ENCODE measurements at places on chromosomes 3 and 15. TPM values are rescaled to one million over a fixed set of nuclear protein-coding genes. Genes with fewer than 3 reads are reported as not detected.

SMAD6 gene
- total RNA-seq, result 7.7 TPM

OR5K4 gene
- total RNA-seq, result not detected

CD200 gene
- total RNA-seq, result not detected

SH3GL3 gene
- 0.20 TPM for total RNA-seq

TRIM42 gene
- not detected for total RNA-seq

RNU5B-1 gene
- not detected for total RNA-seq

GRAMD2A gene
- total RNA-seq, result under 0.01 TPM

CCR3 gene
- not detected for total RNA-seq

SOX14 gene
- not detected for total RNA-seq

FANCD2OS gene
- total RNA-seq, result not detected

ANKUB1 gene
- not detected for total RNA-seq

PLSCR5 gene
- not detected for total RNA-seq

SHC4 gene
- 0.39 TPM for total RNA-seq

ST3GAL6 gene
- total RNA-seq, result 0.59 TPM

LRRC34 gene
- 9.8 TPM for total RNA-seq

ZNF639 gene
- 37.5 TPM for total RNA-seq

CYP8B1 gene
- total RNA-seq, result not detected

SERPINI1 gene
- total RNA-seq, result 0.78 TPM

C2CD4A gene
- total RNA-seq, result not detected

DUOXA2 gene
- total RNA-seq, result not detected

TMEM212 gene
- not detected for total RNA-seq

CSTA gene
- total RNA-seq, result 3.3 TPM

VIPR1 gene
- not detected for total RNA-seq

SCAANT1 gene
- total RNA-seq, result not detected

SERPINI2 gene
- not detected for total RNA-seq

TLR9 gene
- total RNA-seq, result not detected

SLC24A5 gene
- not detected for total RNA-seq

POLQ gene
- total RNA-seq, result 4.4 TPM

SLC49A4 gene
- 20.3 TPM for total RNA-seq

UROC1 gene
- total RNA-seq, result not detected

LYZL4 gene
- total RNA-seq, result not detected

DAZL gene
- total RNA-seq, result 0.37 TPM

SCN11A gene
- not detected for total RNA-seq

NR2E3 gene
- 0.20 TPM for total RNA-seq

ASB14 gene
- not detected for total RNA-seq

ZNF660 gene
- 1.8 TPM for total RNA-seq

C15orf62 gene
- not detected for total RNA-seq

OIP5 gene
- 8.6 TPM for total RNA-seq

APOD gene
- total RNA-seq, result 204 TPM

GLT8D1 gene
- total RNA-seq, result 68.8 TPM

OXTR gene
- 0.73 TPM for total RNA-seq

EFHB gene
- total RNA-seq, result 1.4 TPM

ACP3 gene
- 47.5 TPM for total RNA-seq

CPLX3 gene
- not detected for total RNA-seq

FSTL1 gene
- total RNA-seq, result 920 TPM

SMCO1 gene
- total RNA-seq, result under 0.01 TPM

GOLGA6L7 gene
- not detected for total RNA-seq

LRRC31 gene
- total RNA-seq, result not detected

KIF15 gene
- total RNA-seq, result 10.7 TPM

GHRL gene
- total RNA-seq, result not detected

CTXN2 gene
- total RNA-seq, result not detected

TM4SF4 gene
- not detected for total RNA-seq

PSTPIP1 gene
- total RNA-seq, result 0.37 TPM

CCR1 gene
- total RNA-seq, result 0.59 TPM

ESYT3 gene
- 1.4 TPM for total RNA-seq

DPPA4 gene
- total RNA-seq, result not detected

XYLB gene
- 7.7 TPM for total RNA-seq

Data from subcutaneous preadipocyte (primary cell).